Kidney (tissue), 22 donors: ENCODE measurements at places on chromosomes 3 and 15. TPM values are rescaled to one million over a fixed set of nuclear protein-coding genes. Genes with fewer than 3 reads are reported as not detected.

TM4SF1 gene
- 173 TPM for total RNA-seq

- DNase-seq = no peak
Measured at GRCh38 chr15:87238451-87239068, 1018.0 kb downstream of the NTRK3 start.

DNA sequence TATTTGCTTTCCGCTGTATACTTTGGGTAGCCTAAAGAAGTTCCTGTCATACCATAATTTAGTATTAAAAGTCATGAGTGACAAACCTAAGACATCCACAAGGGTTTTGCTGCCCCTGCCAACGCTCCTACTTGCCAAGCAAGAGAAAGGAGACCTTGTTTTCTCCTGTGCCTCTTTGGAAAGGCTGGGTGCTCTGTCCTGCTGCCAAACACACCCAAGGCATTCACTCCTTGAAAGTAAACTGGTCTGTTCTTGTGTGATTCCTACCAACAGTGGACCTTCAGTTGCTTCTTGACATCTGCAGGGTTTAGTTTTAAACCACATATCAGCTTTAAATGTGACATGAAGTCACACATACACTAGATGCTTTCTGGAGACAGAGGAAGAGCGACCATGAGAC is 295.4 kb downstream of the SLC9A9 start:
- no peak for DNase-seq

SACM1L gene
- 53.1 TPM for total RNA-seq

DNA sequence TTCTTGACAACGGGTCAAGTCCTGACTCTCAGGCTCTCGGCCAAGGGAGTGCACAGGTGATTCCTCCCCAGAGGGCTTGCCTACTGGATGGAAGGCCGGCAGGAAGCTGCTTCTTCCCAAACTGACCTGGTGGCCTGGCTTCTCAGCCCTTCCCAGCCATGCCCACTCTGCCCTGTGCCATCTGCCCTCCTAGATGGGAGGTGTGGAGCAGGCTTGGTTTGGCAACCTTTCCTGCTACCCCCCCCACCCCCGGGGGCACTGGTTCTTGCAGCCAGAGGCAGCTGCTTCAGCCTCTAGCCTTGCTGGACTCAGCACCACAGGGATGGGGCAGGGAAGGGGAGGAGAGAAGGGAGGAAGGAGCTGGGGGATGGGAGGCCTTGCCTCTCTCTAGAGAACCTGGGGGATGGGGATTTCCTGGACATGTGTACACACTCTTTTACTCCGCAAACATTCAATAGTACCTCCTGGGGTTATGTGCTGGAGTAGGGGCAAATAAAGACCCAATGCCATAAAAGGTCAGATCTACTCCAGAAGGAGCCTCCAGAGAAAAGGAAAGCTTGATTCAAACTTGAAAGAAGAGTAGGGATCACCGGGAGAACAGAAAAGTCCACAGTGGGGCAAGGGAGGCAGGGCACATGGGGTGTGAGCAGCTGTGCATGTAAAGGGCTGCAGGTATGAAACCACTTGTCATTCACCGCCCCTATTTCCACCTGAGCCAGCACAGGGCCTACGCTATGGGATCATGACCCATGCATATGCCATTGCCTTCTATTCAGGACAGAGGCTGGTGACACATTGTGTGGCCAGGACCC is 4.2 kb upstream of the DAPK2 start:
- DNase-seq = no peak

DNA sequence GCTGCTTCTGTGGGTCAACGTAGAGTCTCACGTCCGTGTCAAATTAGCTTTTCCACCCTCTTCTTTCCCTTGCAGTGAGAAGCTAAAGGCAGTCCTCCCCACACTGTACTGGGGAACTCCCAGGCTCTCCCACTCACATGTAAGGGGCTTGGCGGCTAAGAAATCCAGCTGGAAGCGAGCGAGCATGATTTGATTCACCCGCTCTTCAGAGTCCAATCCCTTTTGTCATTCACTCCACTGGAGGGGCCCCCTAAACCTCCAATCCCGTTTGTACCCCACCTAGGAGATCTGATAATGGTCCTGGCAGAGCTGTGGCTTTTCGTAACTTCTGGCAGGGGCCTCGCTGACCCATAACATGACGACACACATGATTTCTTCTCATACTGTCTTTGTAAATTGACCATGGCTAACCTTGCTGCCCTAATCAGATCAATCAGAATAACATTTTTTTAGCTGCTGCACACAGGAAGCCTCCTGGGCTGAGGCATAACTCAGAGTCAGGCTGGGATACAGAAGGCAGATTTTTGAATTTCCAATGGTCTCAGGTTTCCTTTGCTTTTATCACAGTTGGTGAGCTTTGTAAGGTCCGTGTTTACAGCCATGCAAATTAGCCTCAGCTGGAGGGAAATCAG is 235.2 kb downstream of the GREM1 start:
- peak; percentile 55 for DNase-seq

- peak; percentile 99 for DNase-seq
Measured at GRCh38 chr15:64162869-64163658, at the start of gene PPIB. Gene PPIB, minus strand, starts transcription at chr15:64163022. Its CDS starts 36 bp downstream, at chr15:64162986.

ITGB5 gene
- total RNA-seq = 115 TPM

GRCh38 chr15:21261396-21261964 is 178.8 kb downstream of the POTEB3 start:
- DNase-seq = no peak

SLC51A gene
- 0.98 TPM for total RNA-seq

NEK10 gene
- 4.1 TPM for total RNA-seq

GRCh38 chr3:171353423-171353822 is 106.8 kb downstream of the TNIK start:
- DNase-seq = no peak

- no peak for DNase-seq
Measured at GRCh38 chr15:52085299-52085698, 27.3 kb downstream of the BCL2L10 start.

GRCh38 chr15:26146202-26146601 is 283.1 kb upstream of the ATP10A start:
- DNase-seq = no peak

TEX55 gene
- not detected for total RNA-seq

MGLL gene
- total RNA-seq = 250 TPM

DNA sequence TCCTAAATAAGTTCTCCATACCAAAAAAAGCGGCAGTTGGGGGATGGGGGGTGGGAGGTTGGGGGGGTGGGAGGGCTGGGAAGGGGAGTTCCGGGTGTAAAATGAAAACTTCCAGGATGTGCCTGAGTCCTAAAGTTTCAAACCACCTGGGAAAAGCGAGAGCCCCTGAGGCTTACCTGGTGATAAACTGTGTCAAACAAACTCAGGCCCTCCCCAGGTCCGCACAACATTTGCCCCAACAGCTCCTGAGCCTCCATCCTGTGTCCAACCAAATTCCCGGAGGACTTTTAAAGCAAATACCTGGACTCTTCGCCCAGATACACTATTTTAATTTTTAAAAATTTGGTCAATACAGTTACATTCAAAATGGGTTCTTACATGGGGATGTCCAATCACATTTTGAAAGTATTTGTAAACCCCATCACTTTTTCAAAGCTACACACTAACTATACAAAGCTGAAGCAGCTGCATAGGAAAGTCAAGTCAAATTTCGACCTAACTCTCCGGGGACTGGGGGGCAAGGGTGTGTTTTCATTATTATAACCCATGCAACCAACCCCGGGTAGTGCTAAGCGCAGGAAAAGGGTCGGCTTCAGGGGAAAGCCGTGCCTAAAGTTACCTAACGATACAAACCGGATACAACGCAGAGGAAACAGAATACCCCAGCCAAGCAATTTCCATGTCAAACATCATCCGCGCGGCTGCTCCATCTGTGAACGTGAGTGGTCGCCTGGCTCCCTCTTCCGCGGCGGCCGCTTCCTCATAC is 685 bp upstream of the FOXB1 start:
- no peak for DNase-seq

DNA sequence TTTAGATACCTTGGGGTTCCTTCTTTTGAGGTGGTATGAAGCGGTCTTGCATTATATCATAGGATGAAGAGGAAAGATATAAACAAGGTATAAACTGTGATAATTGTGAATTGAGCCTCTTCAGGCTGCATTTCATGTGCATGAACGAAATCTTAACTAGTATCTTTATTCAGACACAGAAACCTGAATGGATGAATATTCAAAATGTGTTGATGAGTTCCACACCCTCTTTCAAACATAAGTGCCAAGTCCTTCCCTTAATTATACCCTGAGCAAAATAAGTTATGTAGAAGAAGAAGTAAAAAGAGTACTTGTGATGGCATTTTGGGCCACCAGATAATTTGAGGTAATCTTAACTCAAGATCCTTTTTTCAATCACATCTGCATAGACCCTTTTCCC is 103.1 kb upstream of the CFAP20DC start:
- DNase-seq = no peak

GRCh38 chr15:81809543-81809942 is 236.3 kb downstream of the MEX3B start:
- DNase-seq = no peak

DNA sequence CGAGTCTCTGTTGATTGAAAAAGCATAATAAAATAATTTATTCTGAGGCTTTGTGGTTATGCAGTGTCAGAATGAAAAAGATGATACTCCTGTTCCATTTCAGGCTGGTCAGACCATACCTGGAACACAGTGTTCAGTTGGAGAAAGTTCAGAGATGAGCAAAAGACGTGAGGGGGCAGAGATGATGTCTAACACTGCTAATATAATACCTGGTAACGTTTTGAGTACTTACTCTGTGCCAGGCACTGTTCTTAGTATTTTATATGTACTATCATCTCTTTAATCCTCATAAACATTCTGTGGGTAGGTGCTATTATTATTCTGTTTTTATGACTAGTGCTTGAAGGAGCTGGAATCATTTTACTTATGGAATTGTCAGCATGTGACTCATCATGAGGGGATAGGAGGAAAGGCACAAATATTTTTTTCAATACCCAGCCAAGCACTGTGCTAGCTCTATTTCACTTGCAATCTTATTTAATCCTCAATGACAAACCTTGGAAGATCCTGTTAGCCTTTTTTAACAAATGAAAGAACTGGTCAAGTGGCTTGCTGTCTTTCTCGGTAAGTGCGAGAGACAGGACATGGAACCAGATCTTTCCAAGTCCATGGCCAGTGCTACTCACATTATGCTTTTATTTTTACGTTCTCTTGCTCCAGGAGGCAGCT is 31.8 kb downstream of the IQGAP1 start:
- no peak for DNase-seq

GRCh38 chr3:50165910-50166538 is 10.9 kb downstream of the SEMA3F start:
- DNase-seq = peak; percentile 35

- DNase-seq = peak; percentile 79
Measured at GRCh38 chr3:192916371-192917027, 1.2 kb downstream of the MB21D2 start.

DNA sequence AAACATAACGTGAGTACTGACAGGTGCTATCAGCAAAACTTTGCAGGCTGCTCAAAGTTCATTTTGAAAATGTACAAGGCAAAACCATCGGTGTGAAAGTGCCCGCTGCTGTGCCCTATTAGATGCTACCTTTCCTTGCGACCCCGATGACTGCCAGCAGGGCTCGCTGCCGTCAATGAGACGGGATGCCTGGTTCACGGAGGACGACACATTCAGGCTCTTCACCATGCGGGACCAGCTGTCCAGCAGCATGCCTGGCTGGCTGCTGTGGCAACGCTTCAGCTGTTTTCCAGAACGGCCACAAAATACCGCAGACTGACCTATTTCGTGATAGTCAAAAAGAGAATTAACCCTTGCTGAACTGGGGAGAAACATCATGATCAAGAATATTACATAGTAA is 92.7 kb upstream of the OCA2 start:
- DNase-seq = peak; percentile 83

NPAP1 gene
- 0.19 TPM for total RNA-seq

DNA sequence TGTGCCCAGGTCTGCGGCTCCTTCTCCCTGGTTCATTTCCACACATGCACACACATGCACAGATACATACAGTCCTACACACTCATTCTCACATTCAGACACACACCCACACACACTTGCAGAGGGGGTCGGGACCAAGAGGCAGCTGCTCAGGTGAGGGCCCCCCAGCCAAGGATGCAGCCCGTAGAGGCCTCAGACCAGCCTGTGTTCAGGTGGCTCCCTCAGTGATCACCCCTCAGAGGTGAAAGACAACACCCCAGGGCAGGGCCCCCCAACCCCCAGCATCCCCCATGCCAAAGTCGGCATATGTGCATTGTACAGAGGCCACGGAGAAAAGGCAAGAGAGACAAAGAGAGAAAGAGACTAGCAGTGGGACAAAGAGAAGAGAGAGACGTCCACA is 5.9 kb upstream of the CORO2B start:
- no peak for DNase-seq
